Stimulated activated CD4-positive, alpha-beta T cell treated with anti-CD3 and anti-CD28 coated beads, Interleukin-1b, Interleukin-23, amount 100 ng/mL, for 1 hour (primary cell): ENCODE measurements at places on chromosomes 4 and X.

- DNase-seq, result no peak
Observed at GRCh38 chr4:174928575-174929253, 10.6 kb downstream of the ADAM29 start.

DNA sequence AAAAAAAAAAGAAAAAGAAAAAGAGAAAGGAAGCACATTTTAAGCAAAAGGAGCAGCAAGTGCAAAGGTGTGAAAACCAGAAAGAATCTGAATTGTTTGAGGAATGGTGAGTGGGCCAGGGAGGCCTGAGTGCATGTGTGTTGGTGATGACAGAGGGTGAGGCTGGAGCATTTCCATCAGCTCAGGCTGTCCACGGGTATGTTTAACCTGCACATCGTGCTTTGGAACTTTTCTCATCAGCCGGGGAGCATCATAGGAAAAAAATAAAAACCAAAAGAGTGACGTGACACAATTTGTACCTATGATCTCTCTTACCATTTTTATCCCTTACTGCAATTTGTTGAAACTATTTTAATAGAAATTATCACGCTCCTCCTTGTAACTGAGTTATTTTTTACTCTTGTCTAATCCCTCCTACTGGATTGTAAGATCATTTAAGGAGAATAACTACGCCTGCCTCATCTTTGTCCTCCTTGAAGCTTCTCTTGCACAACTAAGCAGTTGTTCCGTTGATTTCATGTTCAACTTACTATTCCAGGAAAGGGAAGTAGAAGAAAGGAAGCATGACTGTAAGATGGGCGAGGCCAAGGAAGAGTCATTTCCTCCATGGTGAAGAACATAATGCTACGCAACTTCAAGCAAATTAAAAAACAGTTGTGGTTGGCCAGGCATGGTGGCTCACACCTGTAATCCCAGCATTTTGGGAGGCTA lies 7.0 kb downstream of the PALLD start:
- DNase-seq, result no peak

DNA sequence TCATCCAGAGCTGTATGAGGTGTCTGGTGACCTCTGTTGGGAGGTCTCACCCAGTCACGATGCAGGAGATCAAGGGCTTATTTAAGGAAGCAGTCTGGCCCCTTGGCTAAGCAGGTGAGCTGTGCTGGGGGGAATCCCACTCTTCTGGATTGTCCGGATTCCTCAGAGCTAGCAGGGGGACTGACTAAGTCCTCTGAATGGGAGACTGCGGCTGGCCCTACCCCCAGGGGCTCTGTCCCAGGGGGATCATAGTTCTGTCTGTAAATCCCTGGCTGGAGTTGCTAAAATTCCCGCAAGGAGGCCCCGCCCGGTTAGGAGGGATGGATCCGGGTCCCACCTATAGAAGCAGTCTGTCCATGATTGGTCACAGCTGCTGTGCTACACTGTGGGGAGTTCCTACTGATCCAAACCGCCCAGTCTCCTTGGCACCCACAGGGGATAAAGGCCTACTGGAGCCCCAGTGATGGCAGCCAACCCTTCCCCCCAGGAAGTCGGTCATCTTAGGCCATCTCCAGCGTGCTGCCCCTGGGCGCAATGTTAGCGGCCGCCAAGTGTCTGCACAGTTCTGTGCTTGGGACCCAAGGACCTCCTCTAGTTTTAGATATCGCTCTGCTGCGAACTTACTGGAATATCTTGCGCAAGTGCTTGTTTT lies 118.2 kb upstream of the KLF8 start:
- no peak for DNase-seq

- DNase-seq, result no peak
Observed at GRCh38 chr4:189204616-189205015, 736.1 kb upstream of the FRG1 start.

DNA sequence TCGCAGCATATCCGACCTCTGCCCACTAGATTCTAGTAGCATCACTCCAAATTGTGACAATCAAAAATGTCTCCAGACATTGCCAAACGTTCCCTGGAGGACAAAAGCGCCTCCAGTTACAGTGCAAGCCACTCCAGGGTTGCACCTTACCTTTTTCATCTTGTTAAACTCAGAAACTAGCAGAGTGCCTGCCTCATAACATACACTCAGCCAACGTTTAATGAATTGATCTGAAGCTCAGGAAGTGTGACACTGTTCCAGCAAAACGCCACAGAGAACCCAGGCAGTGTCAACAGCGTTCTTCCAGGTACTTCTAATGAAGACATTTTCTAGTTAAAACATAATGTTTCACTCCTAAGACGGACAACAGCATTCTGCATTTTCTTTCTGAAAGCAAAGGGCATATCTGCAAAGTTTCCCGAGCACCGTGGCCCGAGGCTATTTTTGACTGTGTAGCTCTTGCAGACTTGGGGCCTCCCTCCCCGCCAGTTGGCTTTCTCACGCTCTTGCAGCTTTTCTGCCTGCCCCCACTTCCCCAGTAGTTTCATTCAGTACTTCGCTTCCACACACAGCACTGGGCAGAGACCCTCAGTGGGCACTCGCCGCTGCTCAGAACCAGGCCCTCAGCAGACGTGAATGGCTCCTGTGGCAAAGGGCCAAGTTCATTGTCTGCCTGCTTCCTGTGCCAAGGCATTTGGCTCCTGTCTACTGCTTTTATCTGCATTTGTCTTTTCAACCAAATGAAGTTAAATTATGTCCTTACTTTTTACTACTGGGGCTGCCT lies 133.4 kb upstream of the TTC29 start:
- no peak for DNase-seq

DNA sequence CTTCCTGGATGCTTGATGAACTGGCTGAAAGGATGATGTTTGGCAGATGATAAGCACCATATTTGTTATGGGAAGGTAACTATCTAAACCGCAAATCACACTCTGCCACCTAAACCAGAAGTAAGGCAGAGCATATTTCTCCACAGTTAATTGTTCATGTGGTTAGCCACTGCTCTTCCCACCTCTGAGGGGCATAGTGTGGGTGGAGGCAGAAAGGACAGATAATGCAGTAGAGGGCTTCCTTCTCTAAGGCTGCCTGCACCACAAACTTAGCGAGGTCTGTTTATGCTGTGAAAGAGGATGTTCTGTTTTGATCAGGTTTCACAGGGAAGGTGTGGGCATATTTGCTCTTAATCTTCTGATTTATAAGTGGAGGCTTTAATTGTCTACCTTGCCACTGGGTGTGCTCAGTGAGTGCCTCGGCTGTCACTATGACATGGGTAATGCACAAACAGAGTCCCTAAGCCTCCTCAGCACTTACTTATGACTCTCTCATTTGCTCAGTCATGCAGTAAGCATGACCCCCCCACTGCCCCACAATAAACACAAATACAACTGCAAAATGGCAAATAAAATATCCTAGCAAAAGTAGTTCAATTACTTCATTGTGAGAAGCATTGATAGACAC lies 401.0 kb downstream of the TMA16 start:
- no peak for DNase-seq

DNA sequence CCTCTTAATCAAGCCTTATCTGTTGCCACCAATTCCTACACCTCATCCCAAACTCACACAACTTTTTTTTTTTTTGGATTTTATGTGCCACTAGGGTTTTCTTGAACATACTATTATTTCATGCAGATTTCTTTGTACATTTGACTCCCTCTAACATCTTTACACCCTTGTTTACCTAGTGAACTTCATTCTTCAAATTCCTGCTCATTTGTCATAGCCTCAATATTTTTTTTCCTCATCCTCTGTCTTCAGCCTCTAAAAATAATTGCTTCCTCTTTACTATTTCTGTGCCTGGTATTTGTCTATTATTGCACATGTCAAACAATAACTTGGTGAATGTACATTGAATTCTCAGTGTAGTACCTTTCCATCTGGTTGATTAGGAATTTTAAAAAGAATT lies 22.0 kb downstream of the NBDY start:
- DNase-seq, result no peak

DNA sequence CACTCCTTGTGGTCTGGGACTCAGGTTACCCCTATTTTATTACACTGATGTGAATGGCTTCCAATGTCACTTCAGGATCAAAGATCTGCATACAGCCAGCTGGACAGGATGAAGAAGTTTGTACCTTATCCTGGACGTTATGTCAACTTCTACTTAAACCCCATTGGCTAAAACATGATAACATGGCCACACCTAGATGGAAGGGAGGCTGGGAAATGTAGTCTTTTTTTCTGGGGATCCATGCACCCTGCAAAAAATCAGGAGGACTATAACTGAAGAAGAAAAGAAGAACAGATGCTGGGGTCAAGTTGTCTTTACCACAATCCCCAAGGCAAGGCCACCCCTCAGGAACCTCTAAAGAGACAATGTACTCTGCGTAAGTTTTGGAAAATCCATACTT lies 459.2 kb downstream of the BCOR start:
- no peak for DNase-seq

DNA sequence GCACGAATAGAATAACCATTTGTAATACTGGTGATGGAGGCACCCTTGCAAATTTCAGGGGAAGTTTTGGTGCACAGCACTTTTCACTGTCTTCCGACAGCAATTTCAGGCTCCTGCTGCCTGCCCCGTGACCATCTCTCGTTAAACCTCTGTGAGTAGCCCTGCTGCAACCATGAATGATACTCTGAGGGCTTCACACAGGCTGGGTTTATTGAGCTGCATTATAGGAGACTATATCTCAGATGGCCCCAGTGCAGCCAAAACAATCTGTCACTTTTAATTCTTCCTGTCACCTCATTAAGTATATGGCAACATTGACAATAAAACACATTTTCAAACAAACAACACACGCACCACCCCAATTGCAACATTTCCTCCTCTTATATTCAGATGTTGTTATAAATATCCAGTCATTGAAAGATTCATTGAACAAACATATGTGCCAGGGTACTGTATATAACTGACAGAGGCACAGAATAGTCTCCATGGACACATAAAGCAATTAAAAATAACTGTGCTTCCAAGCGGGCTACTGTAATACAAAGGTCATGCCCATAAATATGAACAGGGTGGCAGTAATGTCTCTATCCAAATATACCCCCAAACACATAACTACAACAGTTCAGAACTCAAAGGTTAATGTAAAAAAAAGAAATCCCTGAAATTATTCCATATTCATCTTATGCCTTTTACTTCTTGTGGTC lies 477.0 kb downstream of the GBA3 start:
- DNase-seq, result no peak

DNA sequence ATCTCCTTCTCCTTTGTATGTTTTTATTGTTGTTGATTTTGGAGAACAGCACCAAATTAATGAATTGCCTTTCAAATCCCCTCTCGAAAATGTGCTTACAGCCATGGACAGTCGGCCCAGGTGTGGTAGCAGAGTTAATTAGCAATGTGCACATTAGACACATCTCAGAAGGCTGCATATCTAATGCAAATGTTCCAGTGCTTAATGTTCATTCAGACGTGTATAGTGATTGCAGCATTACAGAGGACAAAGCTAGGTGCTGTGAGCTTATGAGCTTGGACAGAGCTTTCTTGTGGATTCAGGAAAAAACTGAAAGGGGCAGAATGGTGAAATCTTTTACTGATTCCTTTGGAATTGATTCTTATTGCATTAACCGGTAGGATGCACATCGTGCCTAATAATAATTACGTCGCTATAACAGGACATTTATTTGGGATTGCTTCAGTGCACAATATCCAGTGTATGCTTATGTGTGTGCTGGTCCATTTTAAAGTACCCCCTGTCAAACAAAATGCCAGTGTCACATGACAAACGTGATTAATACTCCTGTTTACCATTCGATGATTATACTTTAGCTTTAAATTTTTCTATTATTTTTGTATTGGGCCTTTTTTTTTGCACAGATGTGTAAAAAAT lies 552.9 kb upstream of the EPHA5 start:
- DNase-seq, result no peak

DNA sequence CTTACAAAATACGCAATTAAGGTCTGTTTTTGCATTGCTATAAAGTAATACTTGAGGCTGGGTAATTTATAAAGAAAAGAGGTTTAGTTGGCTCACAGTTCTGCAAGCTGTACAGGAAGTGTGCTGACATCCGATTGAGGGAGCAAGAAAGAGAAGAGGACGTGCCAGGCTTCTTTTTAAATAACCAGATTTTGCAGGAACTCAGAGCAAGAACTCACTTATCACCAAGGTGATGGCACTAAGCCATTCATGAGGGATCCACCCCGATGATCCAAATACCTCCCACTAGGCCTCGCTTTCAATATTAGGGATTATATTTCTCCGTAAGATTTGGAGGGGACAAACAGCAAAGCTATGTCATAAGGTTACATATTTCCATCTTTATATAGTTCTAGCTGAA lies 456.7 kb downstream of the GLUD2 start:
- no peak for DNase-seq

- DNase-seq, result no peak
Observed at GRCh38 chr4:92237559-92237958, 66.2 kb upstream of the GRID2 start.

- no peak for DNase-seq
Observed at GRCh38 chr4:143247866-143248265, 63.1 kb downstream of the USP38 start.

GRCh38 chrX:65874765-65875164 lies 165.1 kb downstream of the VSIG4 start:
- DNase-seq, result no peak

DNA sequence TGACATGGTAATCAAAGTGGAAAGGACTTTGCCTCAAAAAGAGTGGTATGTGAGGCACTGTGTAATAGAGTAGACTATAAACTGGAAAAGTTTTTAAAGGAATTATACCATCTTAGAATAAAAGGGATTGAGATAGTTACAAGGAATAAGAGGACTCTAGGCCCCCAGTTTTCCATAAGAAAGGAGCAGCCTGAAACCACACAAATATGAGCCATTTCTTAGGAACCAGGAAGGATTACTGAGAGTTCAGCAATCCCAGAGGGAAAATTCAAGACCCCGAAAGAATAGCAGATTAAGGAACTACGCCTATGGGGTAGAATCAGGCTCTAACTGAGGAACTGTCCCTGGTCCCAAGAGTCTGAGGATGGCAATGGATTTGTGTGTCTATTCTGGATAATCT lies 1213.3 kb downstream of the C4orf33 start:
- DNase-seq, result no peak

GRCh38 chr4:125043486-125043885 lies 271.3 kb upstream of the FAT4 start:
- DNase-seq, result no peak

DNA sequence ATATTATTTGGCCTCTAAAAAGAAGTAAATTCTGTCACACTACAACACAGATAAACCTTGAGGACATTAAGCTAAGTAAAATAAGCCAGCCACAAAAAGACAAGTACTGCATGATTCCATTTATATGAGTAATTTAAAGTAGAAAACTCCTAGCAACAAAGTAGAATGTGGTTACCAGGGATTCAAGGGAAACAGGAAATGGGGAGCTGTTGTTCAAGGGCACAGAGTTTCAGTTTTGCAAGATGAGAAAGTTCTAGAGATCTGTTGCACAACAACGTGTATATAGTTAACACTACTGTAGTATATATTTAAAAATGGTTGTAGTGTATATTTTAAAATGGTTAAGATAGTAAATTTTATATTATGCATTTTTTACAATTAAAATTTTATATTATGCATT lies 25.4 kb downstream of the SEC31A start:
- no peak for DNase-seq

- no peak for DNase-seq
Observed at GRCh38 chr4:43843501-43843900, 605.1 kb downstream of the KCTD8 start.
